EH (cell line): ENCODE measurements at places on chromosomes 12 and 14.

- peak; percentile 45 for DNase-seq
These were observed 9.4 kb downstream of the PSMB5 start for GRCh38 chr14:23025151-23025814.

DNA sequence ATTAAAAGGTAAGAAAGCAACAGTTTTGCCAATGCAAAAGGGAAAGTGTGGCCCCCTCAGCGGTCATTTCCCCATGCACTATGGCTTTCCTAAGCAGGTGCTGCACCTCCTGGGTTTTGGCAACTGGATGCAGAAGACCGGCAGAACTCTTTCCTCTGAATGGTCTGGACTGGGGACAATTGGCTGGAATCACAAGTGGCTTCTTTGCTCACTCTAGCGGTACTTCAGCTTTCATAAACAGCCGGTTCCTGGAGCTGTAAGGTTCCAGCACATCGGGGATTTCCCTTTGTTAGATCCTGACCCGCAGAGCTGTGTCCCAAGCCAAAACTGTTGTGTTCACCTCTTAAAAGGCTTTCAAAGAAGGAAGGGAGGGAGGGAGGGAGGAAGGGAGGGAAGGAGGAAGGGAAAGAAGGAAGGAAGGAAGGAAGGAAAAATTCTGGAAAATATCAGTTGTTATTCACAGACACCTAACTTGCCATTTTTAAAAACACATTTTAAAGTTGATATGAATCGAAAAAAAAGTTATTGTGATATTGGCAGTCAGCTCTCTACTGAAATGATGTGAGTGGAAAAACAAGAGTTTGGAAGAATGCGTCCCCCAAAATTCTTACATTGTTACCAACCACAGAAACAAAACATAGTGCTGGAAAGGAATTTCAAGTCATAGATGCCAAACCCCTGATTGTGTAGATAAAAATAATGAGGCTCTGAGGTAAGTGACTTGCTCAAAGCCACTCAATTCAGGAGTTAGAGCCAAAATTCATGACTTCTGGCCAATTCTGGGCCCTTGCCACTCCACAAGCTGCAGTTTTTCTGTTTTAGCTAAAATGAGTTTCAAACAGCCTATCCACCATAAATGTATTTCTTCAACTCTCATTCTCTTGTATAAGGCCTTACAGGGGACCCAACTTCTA lies 220.6 kb upstream of the HMGA2 start:
- DNase-seq, result peak; percentile 96

DNA sequence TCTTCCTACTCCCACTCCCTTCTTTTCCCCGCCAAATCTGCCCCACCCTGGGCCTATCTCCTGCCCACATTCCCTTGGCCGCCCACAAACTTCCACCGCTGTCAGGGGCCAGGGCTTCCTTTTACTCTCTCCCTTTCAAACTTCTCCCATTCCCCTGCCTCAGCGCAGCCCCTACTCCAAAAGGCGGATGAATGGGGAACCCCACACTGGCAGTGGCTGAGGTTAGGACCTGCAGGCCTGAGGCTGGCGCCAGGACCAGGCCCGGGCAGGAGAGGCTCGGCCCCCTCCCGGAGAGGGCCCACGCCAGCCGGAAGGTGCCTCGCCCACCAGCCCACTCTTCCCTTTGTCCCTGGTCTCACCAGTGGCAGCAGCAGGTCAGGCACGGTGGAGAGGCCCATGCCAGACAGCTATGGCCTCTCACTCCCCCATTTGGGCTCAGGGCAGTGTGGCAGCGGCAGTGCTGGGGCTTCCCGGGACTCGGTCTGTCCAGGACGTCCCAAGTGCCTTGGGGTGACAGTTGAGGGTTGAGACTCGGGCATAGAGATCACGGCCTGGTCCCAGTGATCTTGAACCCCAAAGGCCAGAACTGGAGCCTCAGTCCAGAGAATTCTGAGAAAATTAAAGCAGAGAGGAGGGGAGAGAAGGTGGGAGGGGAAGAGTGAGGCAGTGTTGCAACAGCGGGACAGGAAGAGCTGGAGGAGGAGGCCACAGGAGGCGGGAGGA lies at the start of gene TNFRSF1A:
Gene TNFRSF1A (minus strand): TSS at position 660 of the 723 bp plus-strand sequence. CDS start 262 bp downstream, at position 398.
- peak; percentile 88 for DNase-seq

DNA sequence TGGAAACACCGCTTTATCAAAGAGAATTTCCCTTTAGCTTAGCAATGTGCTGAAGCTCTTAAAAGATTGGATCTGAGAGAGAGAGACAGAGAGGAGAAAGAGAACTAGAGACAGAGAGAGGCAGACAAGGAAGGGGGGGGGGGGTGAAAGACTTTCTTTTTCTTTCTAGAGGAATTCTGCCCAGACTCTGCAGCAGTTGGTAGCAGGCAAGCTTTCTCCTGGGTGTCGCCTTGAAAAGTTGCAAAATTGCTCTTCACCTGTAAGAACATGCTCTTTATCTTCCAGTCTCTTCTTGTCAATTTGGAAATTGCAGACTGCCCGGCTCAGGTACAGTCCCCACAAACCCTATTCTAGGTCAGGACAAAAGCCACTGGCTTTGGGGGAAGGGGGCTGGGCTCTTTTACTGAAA lies 2.9 kb upstream of the OTX2 start:
- no peak for DNase-seq

DNA sequence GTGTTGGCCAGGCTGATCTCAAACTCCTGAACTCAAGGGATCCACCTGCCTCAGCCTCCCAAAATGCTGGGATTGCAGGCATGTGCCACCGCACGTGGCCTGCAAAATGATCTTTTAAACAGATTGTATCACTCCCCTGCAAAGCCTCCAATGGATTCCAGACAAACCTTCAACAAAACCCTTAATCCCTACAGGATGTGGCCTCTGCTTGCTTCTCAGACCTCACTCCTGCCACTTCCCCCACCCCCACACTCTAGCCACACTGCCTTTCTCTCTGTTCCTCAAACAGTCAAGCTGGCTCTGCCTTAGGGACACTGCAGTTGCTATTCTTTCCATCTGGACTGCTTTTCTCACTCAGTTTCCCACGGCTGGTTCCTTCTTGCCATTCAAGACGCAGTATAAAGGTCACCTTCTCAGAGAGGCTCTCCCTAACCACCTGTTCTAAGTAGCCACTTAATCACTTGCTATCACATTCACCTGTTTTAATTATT lies 47.3 kb upstream of the TMED10 start:
- peak; percentile 73 for DNase-seq

- DNase-seq, result peak; percentile 87
These were observed at the start of gene CNOT2 for GRCh38 chr12:70242695-70243509. TSS of gene CNOT2 (plus strand) at chr12:70243433. CDS start at chr12:70278227, 34,794 bp downstream.

DNA sequence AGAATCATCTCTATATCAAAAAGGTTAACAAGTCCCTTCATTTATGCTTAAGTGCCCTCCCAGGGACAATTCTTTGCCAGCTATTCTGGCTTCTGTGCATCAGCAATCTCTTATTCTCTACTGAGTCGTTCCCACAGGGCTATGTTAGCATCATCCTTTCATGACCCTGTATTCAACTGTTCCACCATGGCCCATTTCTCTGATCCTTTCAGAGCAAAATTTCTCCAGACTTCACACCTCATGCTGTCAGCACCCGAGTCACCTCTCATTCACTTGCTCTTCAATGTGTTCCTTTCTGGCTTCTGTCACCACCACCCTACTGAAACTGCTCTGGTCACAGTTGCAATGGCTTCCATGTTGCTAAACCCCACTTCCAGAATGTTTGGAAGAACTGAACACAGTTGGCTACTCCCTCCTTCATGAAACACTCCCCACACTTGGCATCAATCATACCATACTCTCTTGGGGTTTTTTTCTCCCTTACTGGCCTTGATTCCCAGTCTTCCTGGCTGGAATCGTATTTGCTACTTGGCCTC lies 159.5 kb upstream of the HMGA2 start:
- no peak for DNase-seq
